IMR-90 (cell line): ENCODE measurements at places on chromosomes 11 and 22. TPM values are rescaled to one million over a fixed set of nuclear protein-coding genes. Genes with fewer than 3 reads are reported as not detected.
A peak's percentile ranks its signal among the peaks of the same experiment; 100 is the strongest.

The DGKZ gene
- total RNA-seq = 43.0 and 46.8 TPM in 2 replicates

DNA sequence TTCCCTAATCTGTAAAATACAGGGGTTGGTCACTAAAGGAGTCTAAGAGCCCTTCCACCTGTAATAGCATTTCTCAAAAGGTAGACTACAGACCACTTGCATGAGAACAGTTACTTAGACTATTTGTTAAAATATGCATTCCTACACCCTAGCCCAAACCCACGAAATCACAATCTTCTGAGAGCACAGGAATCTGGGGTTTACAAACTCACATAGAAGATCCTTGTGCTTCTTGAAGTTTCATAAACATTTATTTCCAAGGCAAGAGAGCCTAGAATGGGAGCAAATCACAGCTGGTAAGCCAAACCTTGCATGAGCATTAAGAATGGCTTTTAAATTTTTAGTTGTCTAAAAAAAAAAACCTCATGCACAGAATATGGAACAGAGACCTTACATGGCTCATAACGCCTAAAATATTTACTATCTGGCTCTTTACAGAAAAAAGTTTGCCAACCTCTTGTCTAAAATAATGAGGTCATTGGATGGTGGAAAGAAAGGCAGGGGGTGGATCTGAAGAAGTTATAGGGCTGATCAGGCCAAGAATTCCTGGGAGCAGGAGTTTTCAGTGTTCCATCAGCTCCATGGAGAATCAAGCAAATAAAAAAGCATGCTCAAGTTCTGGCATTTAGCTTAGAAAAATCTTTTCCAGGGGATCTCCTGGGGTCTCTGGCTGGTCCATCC is 133.4 kb downstream of the CCDC34 start:
- DNase-seq = no peak

- DNase-seq = no peak
Measured at GRCh38 chr11:130315354-130315970, 745 bp upstream of the ZBTB44 start.

DNA sequence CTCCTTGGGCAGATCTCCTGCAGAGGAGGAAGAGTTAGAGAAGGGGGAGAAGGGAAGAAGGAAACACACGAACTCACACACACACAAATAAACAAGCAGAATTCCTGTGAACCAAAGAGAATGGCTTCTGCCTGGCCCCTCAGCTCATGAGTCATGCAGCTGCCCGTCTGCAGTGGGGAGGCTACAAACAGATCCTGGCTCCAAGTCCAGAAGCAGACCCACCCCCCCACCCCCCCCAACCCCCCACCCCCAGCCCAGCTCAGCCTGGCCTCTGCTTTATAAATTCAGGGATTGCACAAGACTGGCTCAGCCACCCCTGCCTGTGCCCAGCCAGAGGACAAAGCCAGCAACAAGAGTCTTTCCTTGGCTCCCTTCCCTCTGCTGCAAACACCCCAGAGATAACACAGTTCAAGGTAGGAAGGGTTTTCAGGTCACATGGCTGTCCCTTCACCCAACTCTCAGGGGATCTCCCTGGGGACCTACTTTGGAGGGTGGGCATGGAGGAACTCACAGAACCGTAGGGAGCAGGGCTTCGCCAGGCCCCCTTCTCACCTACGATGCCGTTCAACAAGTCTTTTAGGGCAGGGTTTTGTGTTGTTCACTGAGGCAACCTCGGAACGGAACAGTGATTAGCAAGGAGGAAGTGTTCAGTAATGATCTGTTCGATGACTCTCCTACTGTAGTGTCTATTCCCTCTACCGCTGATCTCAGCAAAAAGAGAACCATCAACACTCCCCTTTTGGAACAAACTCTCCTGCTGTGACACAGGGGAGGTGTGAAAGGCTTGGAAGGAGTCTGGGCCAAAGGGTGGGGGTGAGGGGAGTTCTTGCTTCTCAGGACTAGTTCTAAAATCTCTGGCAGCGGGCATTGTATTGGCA is 35.5 kb downstream of the RPL27A start:
- DNase-seq = peak; percentile 97

The SLC25A1 gene
- total RNA-seq = 41.0 and 46.1 TPM in 2 replicates

GRCh38 chr11:5815534-5815933 is 6.8 kb downstream of the OR52N2 start:
- no peak for DNase-seq

The SMC1B gene
- total RNA-seq = not detected in 2 replicates

- peak; percentile 43 for DNase-seq
Measured at GRCh38 chr22:20422271-20423007, 15.2 kb downstream of the SCARF2 start.

DNA sequence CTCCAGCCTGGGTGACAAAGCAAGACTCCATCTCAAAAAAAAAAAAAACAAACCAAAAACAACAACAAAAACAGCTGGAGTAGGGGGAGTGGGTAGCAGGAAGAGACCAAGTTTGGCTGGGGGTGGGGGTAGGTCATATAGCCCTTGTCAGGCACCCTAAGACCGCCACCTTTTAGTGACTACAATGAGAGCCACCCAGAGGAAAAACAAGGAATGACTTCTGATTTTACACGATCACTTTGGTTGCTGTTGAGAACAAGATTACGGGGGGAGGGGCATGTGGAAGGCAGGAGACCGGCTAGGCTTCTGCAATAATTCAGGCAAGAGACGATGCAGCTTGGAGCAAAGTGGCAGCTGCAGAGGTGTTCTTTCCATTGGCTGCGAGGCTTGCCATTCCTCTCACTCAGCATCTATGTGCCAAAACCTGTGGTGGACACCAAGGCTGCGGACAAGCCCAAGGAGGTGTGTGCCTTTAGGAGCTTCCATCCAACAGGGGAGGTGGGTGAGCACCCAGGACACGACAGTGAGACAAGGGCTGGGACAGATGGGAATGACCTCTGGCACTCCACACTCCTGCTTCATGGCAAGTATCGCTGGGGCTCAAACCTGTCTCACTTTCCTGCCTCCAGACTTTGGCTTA is 1.7 kb downstream of the RPS19BP1 start:
- DNase-seq = peak; percentile 41

- DNase-seq = no peak
Measured at GRCh38 chr11:47183969-47184368, 2.3 kb downstream of the PACSIN3 start.

DNA sequence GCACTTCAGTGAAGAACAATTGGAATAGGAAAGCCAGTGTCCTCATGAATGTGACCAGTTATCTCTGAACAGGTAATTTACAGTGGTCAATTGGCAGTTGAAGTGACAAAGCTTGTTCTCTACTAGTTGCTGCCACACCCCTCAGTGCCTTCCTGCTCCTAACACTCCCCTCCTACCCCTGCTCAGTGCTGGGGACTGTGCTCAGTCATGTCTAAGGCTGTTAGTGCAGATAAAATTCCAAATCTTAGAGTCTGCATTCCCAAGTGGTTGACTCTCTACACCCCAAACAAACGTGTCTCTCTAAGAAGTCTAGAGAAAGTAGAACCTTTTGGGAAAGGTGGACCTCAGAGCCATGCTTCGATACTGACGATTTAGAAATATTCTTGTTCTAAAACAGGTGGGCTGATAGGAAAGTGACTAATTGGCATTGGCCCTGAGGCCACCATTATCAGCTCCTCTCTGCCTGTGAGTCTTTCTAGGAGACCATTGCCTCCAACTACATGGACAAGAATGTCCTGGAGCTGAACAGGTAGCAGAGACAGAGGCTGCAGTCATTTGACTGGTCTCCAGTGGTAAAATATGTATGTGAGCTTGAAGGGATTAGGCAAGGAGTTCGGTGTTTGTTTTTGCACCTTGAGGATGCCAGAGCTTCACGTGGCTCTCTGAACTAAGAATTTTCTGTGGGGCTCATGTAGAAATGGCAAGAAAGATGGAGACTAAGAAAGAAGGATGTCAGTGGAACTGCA is 22.1 kb upstream of the NNMT start:
- DNase-seq = no peak
